ENCODE measurements at places on chromosomes 2 and 18.

- no peak for DNase-seq
Observed at GRCh38 chr2:64212346-64212745, 68.1 kb upstream of the PELI1 start.

DNA sequence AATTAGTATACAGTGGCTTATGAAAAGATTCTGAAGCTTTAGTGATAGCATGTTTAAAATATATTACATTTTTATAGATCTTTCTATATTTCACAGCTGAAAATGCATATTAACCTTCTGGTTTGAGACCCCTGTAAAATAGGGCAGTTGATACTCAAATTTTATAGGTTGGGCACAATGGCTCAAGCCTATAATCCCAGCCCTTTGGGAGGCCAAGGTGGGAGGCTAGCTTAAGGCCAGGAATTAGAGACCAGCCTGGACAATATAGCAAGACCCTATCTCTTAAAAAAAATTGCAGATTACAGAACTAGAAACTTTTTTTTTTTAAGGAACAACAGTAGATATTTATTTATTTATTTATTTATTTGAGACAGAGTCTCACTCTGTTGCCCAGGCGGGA, 31.2 kb downstream of the NBEAL1 start:
- DNase-seq: no peak

DNA sequence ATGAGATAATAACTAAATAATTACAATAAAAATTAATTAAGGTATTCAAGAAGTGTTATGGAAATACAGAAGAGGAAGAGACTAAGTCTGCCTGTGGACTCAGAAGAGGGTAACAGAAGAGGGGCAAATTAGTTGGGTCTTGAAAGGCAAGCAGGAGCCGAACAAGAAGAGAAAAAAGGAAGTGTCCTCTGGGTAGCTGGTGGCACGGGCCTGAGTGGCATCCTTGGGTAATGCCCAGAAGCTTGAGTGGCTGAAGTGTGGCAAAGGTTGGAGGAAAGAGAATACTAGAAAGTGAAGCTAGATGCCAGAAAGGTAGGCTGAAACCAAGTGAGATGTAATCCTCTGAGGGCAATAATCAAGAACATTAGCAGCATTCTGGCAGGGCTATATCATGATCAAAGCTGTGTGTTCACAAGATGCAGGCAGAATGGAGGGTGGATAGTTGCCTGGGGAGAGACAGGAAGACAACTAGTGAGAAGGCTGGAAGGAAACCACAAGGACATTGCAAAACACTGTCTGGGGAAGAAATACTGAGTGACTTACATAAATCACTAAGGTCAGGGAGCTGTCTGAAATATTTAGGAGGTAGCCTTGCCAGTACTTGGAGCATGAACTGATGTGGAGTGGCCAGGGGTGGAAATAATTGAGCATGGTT, 16.2 kb downstream of the DOCK10 start:
- no peak for DNase-seq

DNA sequence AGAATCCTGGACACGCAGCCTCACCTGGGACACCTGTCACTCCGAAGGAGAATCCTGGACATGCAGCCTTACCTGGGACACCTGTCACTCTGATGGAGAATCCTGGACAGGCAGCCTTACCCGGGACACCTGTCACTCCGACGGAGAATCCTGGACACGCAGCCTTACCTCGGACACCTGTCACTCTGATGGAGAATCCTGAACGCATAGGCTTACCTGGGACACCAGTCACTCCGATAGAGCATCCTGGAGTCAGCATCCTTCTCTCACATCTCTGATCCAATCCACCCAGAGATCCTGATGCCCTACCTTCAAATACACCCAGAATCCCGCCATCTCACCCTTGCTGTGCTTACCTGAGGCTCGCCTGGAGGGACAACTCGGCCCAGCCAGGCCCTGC, 154.9 kb downstream of the NDUFA10 start:
- DNase-seq: no peak

DNA sequence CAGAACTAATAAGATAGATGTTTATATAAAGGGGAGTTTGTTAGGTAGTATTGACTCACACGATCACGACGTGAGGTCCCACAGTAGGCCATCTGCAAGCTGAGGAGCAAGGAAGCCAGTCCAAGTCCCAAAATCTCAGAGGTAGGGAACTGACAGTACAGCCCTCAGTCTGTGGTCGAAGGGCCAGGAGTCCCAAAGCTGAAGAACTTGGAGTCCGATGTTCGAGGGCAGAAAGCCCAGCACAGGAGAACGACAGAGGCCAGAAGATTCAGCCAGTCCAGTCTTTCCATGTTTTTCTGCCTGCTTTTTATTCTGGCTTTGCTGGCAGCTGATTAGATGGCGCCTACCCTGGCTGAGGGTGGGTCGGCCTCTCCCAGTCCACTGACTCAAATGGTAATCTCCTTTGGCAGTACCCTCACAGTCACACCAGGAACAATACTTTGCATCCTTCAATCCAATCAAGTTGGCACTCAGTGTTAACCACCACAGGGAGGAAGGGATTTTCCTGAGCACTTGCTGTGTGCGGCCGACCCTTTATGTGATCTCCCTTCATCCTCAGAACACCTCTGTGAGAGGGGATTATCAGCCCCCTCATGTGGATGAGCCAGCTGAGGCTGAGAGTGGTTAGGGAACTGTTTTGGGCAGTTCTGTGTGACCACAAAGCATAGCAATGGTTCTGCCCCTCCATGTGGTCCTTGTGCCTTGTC, 78.3 kb downstream of the RNF144A start:
- DNase-seq: no peak

DNA sequence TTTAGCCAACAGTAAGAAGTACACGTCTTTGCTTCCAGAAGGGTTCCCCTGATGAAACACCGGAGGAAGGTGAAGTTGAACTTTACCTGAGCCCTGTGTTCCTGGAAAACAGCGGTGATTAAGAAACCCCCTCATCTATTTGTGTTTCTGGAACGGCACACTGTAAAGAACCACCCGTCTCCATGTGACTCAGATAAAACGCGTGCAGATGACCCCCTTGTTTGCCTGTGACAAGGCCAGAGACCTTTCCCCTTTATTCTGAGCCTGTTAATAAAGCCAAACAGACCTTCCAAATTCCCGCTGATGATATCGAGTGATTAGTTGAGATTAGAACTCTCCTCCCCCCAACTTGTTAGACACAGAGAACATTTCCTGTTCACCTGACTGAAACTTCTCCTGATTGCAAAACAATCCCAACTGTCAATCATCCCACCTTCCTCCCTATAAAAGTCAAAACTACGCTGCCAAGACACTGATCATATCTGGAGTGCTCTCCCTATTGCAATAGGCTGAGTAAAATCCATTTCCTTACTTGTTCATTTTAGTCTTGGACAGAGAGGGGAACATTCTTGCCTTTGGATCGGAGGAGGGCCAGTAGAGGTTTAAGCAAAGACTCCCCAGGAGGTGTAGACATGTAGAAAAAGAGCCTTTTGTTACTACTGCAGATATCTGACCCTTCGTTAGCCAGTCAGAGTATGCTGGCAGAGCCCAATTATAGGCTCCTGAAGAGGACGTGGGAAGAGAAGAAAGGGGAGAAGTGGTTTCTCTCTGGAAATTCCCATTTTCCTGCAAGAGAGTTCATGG, 914 bp upstream of the IWS1 start:
- DNase-seq: no peak

DNA sequence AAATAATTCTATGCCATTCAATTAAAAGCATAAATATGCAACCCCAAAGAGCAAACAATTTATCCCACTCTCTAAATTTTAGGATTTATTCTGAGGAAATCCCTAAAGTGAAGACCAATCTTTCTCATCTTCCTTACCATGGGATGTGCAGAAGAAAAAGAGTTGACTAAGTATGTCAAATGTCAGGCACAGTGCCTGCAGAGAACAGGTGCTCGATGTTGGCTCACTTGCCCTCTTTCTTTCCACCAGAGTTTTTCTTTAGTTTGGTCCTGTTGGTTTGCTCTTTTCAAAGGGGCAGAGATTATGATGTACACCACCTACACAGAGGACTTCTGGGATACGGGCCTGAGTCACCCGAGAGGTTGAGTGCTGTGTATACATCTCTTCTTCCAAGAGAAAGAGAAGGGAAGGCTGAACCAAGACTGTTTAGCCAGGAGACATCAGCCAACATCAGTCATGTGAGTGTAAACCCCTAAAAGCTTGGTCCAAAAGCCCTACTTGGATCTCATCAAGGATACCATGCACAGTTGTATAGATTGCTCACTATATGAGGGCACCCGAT, 51.7 kb downstream of the SUMO1 start:
- DNase-seq: no peak

- DNase-seq: no peak
Observed at GRCh38 chr2:183035298-183035953, 2.8 kb downstream of the NCKAP1 start.

DNA sequence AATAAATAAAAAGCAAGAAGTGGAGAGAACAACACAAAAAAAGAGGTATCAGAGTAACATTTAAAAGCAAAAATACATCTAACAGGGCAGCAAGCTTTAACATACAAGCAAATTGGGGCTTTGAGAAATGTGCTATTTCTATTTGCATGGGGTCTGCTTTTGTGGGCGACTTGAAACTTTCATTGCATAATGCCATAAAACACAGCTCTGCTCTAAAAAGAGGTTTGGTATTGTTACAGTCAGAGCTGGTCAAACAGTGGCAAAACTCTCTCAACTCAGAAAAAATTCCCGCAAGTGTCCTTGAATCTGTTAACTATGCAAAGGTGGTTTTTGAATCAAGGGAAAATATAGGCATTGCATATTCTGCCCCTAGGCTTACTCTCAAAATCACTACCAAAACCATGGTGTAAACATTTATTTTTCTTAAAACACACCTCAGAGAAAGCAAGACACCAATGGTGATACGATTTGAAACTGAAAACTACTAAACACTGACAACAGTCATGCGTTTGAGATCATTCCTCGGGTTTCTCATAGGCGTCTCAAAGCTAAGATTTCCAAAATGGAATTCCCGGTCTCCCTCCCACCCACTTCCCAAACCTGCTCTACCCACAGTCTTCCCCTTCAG, 45.5 kb downstream of the RNF152 start:
- DNase-seq: no peak

DNA sequence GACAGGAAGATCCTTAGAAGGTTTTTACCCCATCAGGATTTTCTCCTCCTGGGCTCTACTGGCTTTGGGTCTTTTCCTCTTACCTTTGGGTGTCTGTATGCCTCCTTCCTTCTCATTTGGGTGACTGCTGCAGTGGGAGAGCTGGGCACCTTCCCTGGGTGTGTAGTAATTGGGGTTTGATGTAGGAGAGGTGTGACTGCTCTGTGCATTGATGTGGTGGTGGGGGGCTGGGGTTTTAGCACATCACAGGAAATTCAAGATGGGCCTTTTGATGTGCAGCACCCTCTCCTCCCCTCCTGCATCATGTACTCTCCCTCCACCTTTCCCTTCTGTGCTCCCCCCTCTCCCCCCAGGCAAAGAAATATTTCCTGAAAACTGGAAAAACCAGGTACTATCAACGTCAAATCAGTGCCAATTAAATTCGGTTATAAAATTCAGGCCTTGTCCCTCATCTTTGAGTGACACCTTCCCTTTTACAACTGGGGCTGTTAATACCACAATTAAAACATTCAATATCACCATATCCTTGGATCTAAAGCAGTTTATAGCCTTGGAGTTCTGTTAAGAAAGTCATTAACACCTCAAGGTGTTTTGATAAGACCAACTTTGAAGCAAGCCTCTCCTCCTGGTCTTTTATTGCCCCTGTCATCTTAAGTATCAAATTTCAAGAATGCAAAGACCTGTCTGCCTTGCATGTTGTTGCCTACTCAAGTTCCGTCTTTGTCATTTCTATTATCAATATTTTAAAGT, 23.3 kb downstream of the EDAR start:
- peak; percentile 44 for DNase-seq

DNA sequence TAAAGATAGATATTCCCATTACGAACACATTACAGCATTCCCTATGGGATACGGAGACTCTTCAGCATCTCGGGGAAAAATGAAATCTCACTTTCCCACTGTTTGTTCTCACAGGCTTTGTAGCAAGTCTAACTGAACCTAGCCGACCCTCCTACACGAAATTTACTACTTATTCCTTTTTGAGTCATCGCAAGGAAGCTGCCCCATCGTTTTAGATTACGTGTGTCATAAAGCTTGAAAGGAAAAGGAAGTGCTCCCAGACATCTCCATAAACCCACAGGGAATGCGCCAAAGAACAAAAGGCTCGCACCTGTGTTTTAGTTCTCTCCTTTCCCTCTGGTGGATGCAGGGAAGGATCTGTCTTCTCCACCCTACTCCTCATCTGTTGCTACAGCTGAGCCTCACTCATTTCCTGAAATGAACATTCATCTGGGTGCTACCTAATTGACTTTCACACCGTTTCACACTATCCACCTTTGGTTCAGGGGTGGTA, 76.2 kb upstream of the STK39 start:
- DNase-seq: no peak

- DNase-seq: no peak
Observed at GRCh38 chr2:32832821-32833220, 113.9 kb upstream of the LTBP1 start.

DNA sequence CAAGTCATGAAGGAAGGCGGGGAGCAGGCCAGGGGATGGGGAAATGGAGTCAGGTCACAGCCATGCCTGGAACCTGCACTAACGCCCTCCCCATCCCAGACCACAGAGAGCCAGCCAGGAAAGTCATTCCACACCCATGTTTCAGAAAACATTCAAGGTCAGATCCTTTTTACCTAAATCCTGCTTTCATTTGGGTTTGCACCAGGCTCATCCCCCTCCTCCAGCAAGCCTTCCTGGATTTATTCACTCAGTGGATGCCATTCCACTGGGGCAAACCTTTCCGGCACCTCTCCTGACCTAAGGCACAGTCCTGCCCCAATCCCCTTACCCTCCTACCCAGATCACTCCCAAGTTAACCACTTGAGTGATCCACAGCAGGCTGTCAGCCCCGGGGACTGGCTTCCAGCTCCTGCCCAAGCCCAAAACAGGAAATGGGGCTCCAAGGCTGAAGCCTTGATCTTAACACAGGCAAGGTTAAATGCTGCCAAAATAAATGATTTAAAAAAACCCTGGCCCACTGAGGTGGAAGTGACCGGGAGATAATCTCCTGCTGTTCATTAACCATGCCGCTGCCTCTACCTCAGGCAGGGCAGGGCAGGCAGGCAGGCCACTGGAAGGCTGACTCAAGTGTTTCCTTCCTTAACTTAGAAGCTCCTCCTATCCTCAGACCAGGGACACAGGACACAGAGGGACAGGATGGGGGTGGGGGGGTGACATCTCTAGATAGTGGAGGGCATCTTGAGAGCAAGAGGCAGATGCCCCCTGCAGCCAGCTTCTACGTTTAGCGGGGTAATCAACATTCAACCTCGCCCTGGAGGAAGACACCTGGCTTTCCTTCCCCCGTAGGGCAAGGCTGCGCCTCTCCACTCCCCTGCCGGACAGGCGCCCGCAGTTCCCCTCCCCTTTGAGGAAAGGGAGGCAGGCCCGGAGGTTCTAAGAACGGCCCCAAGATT, 1.4 kb downstream of the RAB11FIP5 start:
- DNase-seq: peak; percentile 30
